A172 (cell line): ENCODE measurements at places on chromosomes 3 and 15. TPM values are rescaled to one million over a fixed set of nuclear protein-coding genes. Genes with fewer than 3 reads are reported as not detected.
A peak's percentile ranks its signal among the peaks of the same experiment; 100 is the strongest.

- no peak for DNase-seq
These were observed 47.5 kb downstream of the GTPBP8 start for GRCh38 chr3:113038328-113038727.

Gene MEIS2
- total RNA-seq: 98.3 and 106 TPM in 2 replicates

- DNase-seq: peak; percentile 38
These were observed 149.8 kb downstream of the TMCO5A start for GRCh38 chr15:38084289-38084688.

DNA sequence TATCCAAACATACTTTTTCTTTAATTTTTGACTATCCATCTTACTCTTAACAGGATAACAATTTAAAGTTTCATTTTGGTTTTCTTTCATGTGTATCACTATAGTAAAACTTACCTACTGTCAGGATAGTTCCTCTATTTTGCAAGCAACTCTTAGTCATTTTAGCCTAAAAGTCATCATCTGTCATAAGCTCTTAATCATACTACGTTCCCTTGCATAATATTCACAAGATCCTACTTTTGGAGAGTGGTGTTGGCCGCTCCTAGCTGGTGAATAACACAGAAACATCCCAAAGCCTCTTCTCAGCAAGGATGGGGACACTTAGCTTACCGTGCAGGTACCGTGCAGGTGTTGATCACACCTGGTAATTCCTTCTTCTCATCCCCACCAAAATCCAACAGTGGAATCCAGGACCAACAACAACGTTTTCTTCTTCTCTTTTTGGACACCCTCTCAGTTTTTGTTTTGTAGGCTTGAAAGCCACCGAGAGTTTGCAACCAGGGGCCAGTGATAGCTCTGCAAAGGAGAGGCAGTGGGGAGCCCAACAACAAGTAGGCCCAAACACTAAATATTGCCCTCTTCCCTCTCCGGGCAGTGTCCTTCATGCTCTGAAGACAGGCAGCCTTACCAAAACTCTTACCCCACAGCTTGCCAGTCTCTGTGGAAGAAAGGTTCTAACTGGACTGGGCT, 433 bp downstream of the FILIP1L start:
- no peak for DNase-seq

Gene ACKR4
- not detected in 2 replicates for total RNA-seq

GRCh38 chr15:97141871-97142270, 811.4 kb downstream of the NR2F2 start:
- DNase-seq: no peak

DNA sequence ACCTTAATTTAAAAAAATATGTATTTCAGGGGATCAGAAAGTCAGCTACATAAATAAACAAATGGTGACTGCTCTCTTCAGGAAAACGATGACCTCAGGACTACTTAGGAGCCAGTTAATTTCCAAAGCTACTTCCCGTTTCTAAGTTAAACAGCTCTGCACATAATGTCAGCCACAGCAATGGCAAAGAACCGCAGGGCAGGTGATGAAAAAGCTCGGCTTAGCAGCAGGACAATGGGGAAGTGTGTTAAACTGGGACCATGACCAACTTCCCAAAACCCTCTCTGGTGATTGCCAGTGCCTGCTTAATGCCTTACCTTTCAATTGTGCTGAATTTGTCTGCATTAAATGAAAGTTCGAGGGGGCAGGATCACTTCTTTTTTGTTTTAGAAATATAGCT, 258.9 kb downstream of the FHIT start:
- DNase-seq: no peak

GRCh38 chr15:77009646-77010311, 14.9 kb downstream of the PSTPIP1 start:
- DNase-seq: peak; percentile 33

Gene EXD1
- total RNA-seq: not detected in 2 replicates

- peak; percentile 33 for DNase-seq
These were observed 13.5 kb downstream of the SLCO3A1 start for GRCh38 chr15:91866971-91867372.

GRCh38 chr3:12969486-12969885, 103.7 kb downstream of the IQSEC1 start:
- no peak for DNase-seq

Gene MCF2L2
- total RNA-seq: 0.22 and 0.41 TPM in 2 replicates

Gene TICRR
- 6.4 and 7.0 TPM in 2 replicates for total RNA-seq

DNA sequence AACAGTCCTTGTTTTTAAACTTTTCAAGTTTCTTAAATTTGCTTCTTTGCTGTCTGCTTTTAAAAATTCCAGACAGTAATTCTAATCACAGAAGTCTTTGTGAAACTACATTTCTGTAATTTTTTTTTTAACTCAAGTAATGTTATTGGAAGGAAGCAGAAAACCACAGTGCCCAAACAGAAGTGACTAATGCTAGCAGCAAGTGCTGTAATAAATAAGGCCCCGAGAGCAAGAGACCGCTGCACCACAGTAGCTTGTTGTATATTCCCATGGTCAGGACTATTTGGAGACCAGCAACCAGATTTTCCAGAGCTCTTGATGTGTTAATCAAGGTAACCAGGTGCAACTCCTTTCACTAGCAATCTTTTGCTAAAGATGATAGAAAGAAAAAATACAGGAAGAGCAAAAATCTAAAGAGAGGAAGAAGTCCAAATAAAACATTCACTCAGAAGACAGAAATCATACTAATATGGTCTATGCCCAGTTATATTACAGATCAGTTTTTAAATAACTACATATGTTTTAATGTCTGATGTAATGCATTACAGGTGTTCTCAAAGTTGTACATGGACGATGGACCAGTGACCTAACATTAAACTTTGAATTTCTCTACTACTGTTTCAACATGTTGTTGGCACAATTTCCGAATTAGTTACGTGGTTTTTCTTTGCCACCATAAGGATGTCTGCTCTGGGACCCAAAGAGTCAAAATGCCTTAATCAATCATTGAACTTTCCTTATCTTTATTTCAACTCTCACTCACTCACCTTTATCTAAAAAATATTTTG, 36.4 kb downstream of the WWTR1 start:
- peak; percentile 93 for DNase-seq

- no peak for DNase-seq
These were observed 18.5 kb upstream of the VPS39 start for GRCh38 chr15:42226648-42227047.

DNA sequence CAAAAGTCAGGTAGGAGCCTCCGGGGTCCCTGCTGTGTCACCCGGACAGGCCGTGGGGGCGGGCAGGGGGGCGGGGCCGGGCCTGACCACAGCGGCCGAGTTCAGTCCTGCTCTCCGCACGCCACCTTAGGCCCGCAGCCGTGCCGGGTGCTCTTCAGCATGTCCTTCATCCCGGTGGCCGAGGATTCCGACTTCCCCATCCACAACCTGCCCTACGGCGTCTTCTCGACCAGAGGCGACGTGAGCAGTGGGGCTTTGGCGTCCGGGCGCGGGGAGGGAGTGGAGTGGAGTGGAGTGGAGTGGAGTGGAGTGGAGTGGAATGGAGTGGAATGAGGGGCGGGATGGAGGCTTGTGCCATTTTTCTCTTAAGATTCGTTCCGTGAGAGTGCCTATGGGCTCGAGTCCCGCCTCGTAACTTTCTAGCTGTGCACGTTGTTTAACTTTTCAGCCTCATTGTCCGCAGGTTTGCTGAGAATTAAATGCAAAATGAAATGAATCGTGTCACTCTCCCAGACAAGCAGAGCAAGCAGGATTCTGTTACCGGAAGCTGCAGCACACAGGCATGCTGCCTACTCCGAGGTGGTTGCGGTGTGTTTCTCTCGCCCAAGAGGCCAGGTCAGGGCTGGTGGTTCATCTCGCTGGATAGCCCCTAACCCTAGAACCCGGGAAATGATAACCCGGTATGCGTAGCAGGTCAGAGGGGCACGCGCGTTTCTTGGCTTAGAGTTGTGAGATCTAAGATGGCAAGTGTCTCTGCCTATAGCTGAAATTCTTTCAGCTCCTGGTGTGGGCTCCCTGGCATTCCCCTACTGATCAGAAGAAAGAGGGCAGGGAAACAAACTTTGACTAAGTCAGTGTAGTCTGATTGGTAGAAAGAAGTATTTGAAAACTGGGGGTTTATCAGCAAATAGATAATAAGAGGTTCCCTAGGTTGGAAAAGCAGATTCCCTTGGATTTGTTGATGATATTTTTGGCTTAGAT, at the start of gene FAH:
Gene FAH, plus strand, starts transcription at position 104 of the 981 bp plus-strand sequence. Its CDS starts 56 bp downstream, at position 160.
- DNase-seq: peak; percentile 40

- no peak for DNase-seq
These were observed 30.2 kb upstream of the MAGEF1 start for GRCh38 chr3:184741798-184742675.

Gene CCR3
- not detected in 2 replicates for total RNA-seq

- no peak for DNase-seq
These were observed 21.7 kb upstream of the UTS2B start for GRCh38 chr3:191352014-191352413.

Gene PLA1A
- not detected in 2 replicates for total RNA-seq

Gene EFHB
- total RNA-seq: 0.71 TPM in 1 of 2 replicates, not detected in the other

Gene TRH
- total RNA-seq: not detected in 2 replicates

GRCh38 chr3:85255949-85256348, 297.2 kb downstream of the CADM2 start:
- no peak for DNase-seq

DNA sequence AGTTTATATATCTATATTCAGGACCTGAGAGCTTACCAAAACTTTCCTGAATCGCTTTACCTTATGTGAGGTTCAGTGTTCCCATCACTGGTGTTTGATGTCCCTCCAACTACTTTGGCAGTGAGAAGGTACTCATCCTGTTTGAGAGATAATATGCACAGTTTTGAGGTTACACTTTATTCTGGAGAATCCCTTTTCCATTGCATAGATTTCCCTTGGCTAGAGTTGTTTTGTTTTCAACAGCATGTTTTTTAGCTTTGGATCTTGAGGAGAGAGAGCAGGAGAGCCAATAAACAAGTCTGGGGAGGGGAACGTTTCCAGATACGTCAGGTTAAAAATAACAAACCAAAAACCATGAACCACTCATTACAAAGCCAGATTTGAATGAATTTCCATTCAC, 33.6 kb downstream of the CD200 start:
- no peak for DNase-seq

- DNase-seq: no peak
These were observed 4.5 kb downstream of the ARPIN start for GRCh38 chr15:89908226-89908625.

Gene CHCHD4
- 45.3 and 48.5 TPM in 2 replicates for total RNA-seq

- DNase-seq: no peak
These were observed 113.0 kb downstream of the NLGN1 start for GRCh38 chr3:173510565-173510964.

Gene COPB2
- total RNA-seq: 191 and 205 TPM in 2 replicates

DNA sequence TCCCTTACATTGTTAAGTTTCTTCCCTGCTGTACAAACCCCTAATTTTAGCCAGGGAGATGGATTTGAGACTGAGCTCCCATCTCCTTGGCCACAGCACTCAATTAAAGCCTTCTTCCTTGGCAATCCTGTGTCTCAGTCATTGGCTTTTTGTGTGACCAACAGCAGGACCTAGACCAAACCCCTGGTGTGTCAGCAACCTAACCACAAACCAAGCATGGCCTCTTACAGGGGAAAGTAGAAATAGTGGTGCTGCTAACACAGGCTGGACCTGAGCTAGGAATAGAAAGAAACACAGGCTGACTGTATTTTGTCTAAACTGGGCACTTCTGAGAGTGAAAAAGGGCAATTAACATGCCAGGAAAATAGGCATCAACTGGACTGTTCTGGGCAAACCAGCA, 37.9 kb downstream of the PPCDC start:
- DNase-seq: no peak

DNA sequence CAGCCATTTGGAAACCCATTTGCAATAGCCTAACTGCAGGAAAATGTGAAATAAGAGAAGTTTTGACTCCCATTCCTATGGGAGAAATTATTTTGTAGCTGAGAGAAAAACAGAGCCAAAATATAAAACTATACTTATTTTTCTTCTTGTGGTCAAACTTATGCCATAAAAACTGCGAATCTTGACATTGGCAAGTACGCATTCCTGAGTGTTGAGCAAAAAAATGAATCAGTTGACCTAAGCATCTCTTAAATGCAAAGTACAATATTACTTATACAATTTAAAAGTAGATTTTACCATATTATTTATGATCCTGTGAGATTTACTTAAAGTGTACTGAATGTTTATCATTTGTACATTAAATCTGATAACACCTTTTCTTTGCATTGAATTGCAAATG, 50.1 kb upstream of the CMC1 start:
- no peak for DNase-seq

Gene ARGFX
- total RNA-seq: not detected in 2 replicates
